ENCODE measurements at places on chromosomes 6 and 20.

DNA sequence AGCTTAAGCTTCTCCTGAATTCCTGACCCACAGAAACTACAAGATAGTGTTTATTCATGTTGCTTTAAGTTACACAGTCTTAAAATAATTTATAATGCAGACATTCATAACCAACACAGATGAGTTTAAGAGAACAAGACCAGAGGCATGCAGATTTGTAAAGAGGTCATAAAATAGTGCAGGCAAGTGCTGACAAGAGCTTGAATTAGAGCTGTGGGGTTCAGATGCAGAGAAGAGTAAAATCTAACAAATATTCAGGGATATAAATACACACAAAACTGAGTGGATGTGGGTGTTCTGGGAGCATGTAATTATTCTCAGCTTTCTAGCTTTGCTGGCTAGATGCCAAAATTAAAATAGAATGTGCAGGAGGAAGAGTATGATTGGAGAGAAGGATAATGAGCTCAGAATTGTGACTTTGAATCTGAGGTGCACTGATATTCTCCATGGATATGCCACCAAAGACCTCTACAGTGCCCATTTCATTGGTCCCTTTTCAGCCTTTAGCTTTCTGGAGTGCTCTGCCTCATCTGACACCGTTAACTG is 291.9 kb upstream of the SGK1 start:
- DNase-seq: no peak

- no peak for DNase-seq
These were observed 88.2 kb downstream of the ZFP64 start for GRCh38 chr20:52103335-52103912.

- DNase-seq: no peak
These were observed 1.3 kb upstream of the NR2E1 start for GRCh38 chr6:108164543-108164814.

- DNase-seq: no peak
These were observed 19.7 kb downstream of the NPEPL1 start for GRCh38 chr20:58712151-58712791.

DNA sequence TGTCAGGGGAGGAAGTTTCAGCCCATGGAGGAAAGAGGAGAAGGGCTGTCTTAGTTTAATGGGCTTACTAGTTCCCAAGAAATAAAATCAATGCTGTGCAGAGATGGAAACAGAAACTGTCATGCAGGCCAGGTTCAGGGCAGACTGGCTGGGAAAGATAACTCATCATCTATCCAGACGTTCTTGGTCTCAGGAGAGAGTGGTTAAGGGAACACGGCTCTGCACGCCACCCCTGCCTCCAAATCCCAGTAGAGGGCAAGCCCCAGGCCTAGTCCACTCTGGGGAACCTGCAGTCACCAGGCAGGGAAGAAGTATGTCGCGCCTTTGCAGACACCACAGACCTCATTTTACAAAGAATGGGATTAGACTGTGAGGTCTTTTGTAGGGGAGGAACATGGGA is 12.5 kb downstream of the ALDH8A1 start:
- DNase-seq: no peak

DNA sequence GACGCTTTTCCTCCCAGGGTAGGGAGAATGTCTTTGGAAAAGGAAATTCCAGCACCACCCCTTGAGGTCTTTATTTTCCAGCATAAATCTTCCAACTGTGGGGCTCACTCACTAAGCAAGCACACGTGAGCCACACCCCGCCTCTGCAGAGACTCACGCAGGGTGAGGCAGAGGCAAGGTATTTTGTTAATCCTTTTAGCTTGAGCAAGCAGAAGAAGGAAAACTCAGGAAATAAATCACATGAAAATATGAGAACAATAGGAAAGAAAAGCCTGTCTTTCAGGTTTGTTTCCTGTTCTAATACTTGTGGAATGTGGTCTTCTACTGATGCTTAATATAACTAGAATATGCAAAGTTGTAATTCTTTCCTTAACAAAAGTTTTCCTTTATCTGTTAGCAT is 4.1 kb upstream of the PHACTR2 start:
- no peak for DNase-seq

GRCh38 chr6:70151616-70152015 is 151.3 kb downstream of the COL9A1 start:
- DNase-seq: no peak

DNA sequence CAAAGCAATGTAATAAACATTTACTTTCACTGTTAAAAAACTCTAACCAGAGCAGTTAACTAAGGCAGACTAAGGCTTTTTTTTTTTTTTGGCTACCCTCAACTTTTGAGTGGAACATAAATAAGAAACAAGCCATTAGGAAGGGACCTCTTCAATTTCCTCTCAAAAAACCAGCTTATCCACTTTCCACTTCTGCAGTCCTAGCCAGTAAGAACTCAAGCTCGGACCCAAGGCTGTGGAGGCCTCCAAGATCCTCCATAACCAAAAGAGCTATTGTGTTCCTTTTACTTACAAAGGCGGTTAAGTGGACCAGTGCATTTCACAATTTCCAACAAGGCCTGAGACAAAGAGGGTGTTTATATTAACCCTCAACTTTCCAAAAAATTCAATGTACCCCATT is 5.3 kb downstream of the KCNK5 start:
- DNase-seq: no peak

GRCh38 chr6:45439459-45439858 is 61.7 kb upstream of the SUPT3H start:
- DNase-seq: no peak

DNA sequence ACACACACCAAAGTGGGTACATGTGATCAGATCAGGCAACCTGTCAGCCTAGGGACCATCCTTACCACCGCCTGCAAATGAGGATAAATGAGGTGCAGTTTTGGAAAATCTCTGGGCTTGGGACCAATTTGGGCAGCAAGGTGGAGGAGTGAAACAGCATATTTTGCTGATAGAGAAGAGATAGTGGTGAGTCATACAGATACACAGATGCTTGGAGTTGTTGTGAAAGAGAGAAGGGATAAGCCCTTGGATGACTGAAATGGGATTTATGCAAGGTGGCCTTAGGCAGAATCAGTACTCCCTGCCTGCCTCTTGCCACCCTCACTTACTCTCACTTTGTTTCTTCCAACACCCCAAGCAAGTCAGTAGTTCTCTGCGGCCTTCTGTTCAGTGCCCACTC is 34.7 kb downstream of the BMP2 start:
- DNase-seq: no peak

DNA sequence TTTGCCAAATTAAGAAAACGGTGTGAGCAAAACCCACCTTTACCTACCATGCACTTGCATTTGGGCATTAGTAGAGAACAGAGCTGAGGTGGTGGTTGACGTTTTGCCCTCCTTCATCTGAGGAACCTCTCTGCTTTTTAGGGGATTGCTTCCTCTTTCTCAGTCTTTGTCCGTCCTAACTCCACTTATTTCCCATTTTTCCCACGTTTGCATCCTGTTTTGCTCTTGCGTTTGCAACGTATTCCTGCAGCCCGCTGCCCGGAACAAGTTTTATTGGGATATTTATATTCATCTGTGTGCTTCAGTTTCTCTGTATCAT is 374 bp upstream of the SERINC1 start:
- no peak for DNase-seq

DNA sequence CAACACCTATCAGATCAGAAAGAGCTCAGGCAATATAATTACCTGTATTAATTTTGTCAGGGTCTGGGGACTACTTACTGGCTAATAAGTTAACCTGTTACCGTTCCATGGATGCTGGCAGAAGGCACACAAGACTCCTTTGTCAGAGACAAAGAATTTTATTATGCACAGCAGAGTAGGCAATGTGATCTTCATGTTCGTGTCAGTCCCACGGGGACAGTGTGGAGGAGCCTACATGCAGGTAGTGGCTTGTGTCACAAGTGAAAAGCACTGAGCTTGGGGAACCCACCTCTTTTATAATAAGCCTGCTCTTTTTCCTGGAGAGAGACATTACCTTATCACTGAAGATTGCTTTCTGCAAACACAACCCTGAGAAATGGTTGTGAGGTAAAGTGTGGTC is 96.9 kb downstream of the CD164 start:
- DNase-seq: no peak

DNA sequence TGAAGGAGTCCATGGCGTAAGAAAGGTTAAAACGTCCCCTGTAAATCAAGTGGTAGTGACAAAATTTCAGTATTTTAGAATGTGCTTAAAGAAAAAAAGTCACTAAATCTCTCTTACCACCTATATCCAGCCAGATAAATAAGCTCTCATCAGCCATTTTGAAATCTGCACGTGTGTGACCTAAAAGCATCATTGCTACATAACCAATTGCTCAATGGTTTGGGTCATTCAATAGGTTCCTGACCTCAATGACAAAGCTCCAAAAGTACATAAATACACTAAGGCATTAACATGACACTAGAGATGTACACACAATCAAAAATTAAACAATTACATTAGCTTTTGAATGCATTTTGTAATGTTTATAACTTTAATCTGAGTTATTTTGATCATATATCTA is 272.4 kb downstream of the GMDS start:
- no peak for DNase-seq

DNA sequence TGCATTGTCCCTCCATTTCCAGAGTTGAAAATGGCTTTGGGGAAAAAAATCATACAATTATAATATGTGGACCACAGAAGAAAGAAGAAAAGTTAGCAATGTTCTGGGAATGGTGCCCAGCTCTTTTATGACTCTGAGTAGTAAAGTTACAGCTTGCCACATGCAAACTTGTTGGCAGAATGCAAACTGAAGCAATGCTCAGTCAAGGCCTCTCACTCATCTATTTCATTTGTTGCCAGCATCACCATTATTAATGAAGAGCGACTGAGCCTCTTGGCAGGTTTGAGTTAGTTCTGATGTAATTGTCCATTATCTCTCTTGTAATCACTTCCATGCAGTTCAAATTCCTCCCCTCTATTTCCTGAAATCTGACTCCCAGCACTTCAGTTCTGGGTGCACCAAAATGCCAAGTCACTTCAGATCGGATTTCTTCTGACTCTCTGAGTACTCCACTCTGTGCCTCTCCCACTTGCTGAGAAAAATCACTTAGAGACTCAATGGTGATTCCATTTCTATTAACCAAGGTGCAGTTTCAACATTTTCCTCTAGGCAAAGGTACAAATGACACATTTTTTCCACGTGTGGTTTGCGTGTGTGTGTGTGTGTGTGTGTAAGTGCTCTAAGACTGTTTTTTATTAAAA is 154.4 kb upstream of the STMND1 start:
- no peak for DNase-seq

DNA sequence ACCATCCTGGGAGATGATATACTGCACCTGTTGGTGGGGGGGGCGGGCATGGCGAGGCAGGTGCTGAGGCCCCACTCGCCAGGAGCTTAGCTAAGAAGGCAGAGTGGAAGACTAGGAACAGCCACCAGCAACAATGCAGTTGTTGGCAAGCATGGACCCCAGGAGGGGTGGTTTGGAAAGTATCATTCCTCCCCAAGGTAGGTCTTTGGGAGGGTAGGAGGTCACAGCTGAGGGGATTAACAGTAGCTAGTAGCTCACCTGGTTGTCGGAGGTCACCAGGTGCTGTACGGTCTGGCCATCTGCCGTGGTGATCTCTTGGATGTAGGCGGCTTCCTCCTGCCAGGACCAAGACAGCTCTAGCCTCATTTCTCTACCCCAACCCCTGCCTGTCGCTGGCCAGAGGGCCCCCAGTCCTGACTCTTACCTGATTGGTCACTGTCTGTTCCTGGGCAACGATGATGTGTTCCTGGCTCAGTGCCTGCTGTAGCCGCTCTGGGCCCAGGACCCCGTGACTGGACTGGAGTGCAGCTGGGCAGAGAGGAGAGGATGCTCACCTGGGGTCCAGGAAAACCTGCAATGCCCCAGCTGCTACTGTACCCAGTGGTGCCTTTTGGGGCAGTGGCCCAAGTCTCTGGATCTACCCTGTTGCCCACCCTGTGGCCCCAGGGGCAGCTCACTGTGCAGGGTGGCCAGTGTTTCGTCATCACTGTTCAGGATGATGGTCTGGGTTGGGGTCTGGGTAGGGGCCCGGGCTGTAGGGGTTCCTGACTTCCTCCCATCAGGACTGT is 15.3 kb downstream of the PCIF1 start:
- no peak for DNase-seq

- no peak for DNase-seq
These were observed 27.7 kb downstream of the HIVEP1 start for GRCh38 chr6:12039540-12040459.

- no peak for DNase-seq
These were observed 211.6 kb downstream of the WDR27 start for GRCh38 chr6:169490246-169490641.

DNA sequence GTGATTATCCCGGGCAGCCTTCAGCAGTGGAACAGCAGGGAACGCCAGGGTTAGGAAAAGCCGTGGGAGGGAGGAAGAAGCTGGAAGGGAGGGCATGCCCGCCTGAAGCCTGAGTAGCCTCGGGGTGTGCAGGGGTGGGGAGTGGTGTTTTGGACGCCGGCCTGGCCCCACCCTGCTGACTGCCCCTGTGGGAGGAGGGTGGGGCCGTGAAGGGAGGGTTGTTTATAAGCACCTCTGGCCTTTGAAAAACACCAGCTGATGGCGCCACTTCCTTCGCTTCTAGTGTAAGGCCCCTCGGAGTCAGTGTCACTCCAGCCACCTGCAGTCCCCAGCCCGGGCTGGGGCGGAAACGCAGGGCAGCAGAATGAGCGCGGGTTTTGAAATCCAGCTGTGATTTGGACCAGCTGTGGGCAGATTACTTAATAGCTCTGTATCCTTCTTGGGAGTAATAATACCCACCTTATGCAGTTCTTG is 52.8 kb upstream of the BMP6 start:
- DNase-seq: no peak

DNA sequence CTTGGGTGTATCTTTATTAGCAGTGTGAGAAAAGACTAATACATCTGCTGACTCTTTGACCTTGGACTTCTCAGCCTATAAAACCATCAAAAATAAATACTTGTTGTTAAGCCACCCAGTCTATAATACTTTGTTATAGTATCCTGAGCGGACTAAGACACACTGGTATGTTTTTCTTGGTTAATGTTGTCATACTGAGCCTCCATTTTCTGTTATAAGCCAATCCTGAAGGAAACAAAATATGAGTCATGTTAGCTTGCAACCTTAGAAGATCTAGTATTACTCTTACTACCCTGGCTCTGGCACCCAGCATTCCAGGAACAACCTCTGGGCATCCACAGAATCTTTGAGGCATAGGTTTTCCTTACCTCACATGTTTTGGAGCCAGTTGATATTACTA is 307.2 kb downstream of the FRK start:
- no peak for DNase-seq

DNA sequence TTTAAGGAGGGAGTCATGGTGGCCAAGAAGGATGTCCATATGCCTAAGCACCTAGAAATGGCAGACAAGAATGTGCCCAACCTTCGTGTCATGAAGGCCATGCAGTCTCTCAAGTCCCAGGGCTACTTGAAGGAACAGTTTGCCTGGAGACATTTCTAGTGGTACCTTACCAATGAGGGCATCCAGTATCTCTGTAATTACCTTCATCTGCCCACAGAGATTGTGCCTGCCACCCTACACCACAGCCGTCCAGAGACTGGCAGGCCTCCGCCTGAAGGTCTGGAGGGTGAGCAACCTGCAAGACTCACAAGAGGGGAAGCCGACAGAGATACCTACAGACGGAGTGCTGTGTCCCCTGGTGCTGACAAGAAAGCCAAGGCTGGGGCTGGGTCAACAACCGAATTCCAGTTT is 115.0 kb downstream of the HFE start:
- DNase-seq: no peak

- DNase-seq: no peak
These were observed 179.4 kb upstream of the TAB2 start for GRCh38 chr6:149138089-149138488.
